ENCODE measurements at places on chromosomes 3 and 15.

DNA sequence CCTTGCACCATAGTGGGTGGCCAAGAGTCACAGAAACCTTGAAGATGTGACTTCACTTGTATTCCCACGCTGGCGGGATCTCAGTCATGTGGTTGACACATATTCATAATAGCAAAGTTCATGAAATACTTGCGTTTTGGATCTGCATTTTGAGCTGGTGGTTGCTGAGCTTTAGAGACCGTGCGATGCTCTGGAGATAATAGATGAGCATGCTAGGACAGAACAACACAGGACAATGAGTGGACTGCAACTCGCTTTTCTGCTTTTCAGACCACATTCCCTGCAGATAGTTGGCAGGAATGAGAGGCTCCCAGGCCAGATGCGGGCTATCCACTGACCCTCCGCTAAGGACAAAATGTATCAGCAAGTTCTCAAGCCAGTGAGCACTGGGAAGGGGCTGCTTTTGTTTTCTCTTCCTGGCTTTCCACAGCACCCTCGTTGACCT, 13.8 kb upstream of the STARD5 start:
- no peak for DNase-seq
- H3K27ac ChIP-seq = no peak overlapping the region

GRCh38 chr15:101618851-101619614, 33.1 kb downstream of the TM2D3 start:
- DNase-seq = no peak
- peaks cover 47% of the 10 kb centered on the region for H3K4me1 ChIP-seq
- no peak overlapping the region for H3K27ac ChIP-seq
- H3K36me3 ChIP-seq = no peaks in the 10 kb centered on the region
- H3K4me3 ChIP-seq = no peak overlapping the region
- H3K27me3 ChIP-seq = no peaks in the 10 kb centered on the region

DNA sequence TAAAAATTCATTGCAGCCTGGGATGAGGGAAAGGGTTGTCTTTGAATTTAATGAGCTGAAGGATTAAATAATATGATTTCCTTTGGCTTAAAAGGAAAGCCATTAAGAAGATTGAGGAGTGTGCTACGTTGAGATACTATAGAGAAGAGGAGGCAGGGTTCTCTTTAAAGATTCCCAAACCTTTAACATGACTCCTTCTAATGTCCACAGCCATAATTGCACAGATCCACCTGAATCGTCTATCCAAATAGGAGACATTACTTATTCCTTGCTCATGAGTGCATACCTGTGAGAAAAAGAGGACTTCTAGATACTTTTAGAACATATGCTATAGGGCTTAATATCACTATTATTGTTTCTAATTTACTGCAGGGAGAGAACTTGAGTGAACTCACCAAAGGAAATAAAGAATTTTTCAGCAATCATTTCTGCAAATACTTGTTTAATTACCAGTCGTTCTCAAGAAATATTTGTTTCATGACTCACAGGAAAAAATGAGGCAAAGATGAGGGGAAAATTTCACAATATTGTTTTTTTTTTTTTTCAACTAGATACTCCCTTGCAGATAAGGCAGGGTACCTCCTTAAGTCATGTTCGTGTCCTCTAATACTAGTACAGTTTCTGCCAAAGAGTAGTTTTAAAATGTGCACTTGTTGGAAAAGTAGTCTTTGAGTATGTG, 8.9 kb upstream of the SUCNR1 start:
- no peaks in the 10 kb centered on the region for H3K27me3 ChIP-seq
- H3K36me3 ChIP-seq = no peaks in the 10 kb centered on the region
- H3K4me3 ChIP-seq = no peak overlapping the region
- no peak overlapping the region for H3K27ac ChIP-seq
- H3K4me1 ChIP-seq = no peaks in the 10 kb centered on the region
- no peak for DNase-seq

DNA sequence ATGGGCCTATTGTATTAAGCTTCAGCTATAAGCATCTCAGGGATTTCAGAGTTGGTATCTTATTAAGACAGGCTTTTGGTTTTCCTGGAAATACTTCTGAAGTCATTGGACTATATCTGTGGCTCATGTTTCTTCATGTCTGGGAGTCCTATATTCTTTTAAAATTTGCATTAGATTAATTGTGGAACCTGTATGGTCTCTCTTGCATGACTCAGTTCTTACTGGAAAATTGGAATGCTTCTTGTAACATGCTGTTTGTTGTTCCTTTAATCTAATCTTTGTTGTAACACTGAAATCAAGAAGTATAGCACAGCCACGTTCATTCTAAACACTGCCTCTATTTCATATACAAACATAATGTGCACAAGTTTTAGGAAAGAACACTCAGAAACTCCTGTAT, 208.1 kb downstream of the RBMS3 start:
- peaks cover 7% of the 10 kb centered on the region for H3K4me1 ChIP-seq
- no peak overlapping the region for H3K27ac ChIP-seq
- DNase-seq = no peak
- peaks cover 31% of the 10 kb centered on the region for H3K36me3 ChIP-seq

DNA sequence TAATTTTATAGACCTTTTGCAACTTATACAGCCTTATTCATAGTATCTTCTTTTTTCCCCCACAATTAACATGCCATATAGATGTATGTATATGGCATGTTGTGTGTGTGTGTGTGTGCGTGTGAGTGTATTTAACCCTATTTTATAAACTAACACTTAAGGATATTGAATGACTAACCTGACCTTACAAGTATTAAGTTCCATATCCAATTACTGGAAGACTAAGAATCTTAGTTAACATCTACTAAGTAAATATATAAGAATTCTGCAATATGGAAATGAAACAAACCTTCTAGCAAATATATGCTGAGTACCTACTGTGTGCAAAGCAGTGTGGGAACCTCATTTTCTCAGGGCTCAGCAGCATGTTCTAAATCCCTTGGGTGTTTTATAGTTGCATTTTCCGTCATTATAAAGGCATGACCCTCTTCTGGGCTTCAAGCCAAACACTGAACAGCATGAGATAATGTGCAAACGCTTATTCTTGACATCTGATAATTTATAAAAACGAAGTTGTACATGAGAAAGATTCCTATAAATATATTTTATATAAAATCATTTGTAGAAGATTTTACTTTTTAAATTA, 105.5 kb downstream of the NLGN1 start:
- no peak overlapping the region for H3K4me3 ChIP-seq
- no peaks in the 10 kb centered on the region for H3K4me1 ChIP-seq
- no peaks in the 10 kb centered on the region for H3K27me3 ChIP-seq
- H3K36me3 ChIP-seq = no peaks in the 10 kb centered on the region
- H3K27ac ChIP-seq = no peak overlapping the region

DNA sequence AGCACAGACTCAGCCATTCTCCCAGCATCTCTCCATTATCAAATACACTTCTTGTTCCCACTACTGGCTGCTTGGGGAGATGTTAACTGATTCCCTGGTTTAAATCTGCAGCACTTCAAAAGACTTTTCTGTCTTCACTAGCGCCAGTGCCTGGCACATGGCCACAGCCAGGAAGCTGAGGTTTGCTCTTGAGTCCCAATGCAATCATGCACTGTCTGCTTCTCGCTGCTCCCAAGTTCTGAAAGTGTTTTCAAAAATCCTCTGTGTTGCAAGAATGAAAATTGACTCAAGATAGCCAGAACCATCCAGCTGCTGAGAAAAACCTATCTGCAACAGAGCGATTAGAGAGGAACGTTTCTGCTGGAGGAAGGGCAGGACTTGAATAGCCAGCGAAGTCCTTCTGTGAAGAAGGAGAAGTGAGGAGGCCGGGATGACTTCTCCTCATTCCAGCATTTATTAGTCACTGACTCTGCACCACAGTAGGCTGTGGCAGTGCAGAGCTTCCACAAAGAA, 358.4 kb upstream of the NR2F2 start:
- DNase-seq = no peak
- no peaks in the 10 kb centered on the region for H3K27me3 ChIP-seq
- H3K27ac ChIP-seq = no peak overlapping the region
- H3K36me3 ChIP-seq = no peaks in the 10 kb centered on the region

DNA sequence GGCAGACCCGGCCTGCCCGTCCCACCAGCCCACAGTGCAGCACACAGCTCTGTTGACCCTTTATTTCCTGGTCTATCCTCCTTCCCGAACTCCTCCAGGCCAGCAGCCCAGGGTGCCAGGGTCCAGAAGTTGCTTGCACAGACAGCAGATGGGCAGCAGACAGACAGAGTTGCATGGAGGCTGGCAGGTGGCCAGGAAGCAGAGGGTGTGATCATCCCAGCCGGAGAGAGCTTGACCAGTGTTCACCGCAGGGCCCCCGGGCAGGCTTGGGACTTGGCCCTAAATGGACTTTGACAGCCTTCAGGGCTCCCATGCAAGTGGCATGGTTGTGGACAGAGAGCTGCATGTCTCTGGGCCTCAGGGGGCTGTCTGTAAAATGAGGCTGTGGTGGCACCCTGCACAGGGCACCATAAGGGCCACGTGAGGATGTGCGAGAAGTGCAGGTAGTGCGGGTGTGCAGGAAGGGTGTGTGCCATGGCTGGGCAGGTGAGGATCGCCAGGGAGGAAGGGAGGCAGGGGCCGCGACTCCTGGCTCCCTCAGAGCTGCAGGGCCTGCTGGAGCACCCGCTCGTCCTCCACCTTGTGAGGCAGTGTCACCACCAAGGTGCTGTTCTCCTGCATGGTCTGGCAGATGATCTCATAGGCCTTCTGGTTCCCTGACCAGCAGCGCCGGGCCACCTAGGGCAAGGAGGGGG, 6.3 kb upstream of the ZXDC start:
- no peaks in the 10 kb centered on the region for H3K27me3 ChIP-seq
- H3K27ac ChIP-seq = no peak overlapping the region
- no peak overlapping the region for H3K4me3 ChIP-seq
- DNase-seq = no peak
- H3K36me3 ChIP-seq = no peaks in the 10 kb centered on the region

GRCh38 chr15:67117370-67117769, 52.0 kb downstream of the SMAD3 start:
- peaks cover 49% of the 10 kb centered on the region for H3K4me1 ChIP-seq
- H3K4me3 ChIP-seq = no peak overlapping the region
- H3K27me3 ChIP-seq = no peaks in the 10 kb centered on the region
- no peak for DNase-seq
- no peaks in the 10 kb centered on the region for H3K36me3 ChIP-seq

DNA sequence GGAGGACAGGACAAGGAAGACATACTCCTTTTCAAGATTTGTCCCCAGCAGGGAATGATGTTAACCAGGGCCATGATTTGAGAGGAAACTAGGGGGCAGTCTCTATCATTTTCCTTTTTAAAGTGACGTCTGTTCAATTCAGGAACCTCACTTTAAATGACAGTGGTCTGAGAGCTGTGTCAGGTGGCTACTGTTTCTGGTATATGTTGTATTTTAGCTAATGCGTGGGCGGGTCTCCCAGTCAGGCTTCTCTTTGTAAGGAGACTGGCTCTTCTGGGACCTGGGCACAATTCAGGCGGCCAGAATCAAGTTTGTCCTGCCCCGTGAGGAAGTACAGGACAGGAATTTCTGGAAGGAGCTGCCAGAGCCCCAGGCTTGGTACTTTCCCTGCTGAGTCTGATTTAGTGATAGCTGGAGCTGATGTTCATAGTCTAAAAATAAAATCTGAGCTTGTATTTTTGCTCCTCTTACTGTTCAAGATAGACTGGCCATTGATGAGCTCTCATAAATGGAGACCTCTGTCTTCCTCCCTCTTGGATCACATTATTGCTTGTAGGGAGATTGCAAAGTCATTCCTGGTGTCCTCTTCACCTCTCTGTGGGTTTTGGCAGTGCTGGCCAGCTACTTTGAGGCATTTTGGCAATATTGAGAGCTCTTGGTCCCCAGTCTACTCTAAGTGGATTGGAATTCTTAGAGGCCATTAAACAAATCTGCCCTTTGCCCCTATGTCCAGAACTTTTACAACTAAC, 25.6 kb downstream of the SQOR start:
- H3K27ac ChIP-seq = peak overlapping the region; percentile 56
- peaks cover 30% of the 10 kb centered on the region for H3K4me1 ChIP-seq
- no peaks in the 10 kb centered on the region for H3K27me3 ChIP-seq
- no peak for DNase-seq

GRCh38 chr3:25727316-25727715, 55.9 kb downstream of the NGLY1 start:
- no peak for DNase-seq
- H3K27me3 ChIP-seq = no peaks in the 10 kb centered on the region
- H3K4me1 ChIP-seq = no peaks in the 10 kb centered on the region
- peaks cover 71% of the 10 kb centered on the region for H3K36me3 ChIP-seq

DNA sequence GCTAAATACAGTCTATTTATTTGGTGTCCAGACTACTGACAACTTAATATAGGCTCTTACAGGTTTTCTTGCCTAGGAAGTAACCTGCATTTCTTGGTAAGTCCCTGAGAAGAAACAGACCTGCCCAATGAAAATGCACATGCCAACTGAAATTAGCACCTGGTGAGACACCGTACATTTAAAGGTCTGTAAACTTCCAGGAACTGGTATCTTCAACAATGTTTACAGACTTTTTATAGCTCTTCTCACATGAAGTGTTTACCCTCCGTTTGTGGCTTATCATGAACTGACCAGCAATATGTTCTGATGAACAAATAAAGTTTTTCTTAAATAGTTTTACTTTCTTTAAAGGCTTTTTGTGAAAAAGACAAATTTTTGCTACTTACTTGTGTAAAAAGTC, 93.3 kb downstream of the PCCB start:
- no peak for DNase-seq
- H3K4me3 ChIP-seq = no peak overlapping the region
- no peak overlapping the region for H3K27ac ChIP-seq
- H3K4me1 ChIP-seq = peaks cover 14% of the 10 kb centered on the region
- H3K27me3 ChIP-seq = no peaks in the 10 kb centered on the region
- H3K36me3 ChIP-seq = peaks cover 69% of the 10 kb centered on the region

DNA sequence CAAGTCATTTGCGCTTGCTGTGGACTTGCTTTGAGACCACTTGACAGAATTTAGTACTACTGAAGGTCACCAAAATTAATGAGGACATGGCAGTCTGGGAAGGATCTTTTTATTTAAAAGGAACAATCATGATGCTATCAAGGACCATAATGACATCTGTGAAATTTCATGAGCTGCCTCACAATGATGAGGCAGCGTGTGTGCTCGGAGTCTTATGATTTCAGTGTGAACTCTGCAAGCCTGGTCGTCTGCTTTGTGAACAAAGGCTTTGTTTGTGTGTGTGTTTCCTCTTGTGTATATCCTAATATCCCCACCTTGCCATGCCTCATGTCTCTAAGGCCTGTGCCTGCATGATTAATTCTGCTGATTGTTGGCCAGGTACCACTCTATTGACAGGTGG, 46.7 kb downstream of the RAD54L2 start:
- H3K36me3 ChIP-seq = no peaks in the 10 kb centered on the region
- no peaks in the 10 kb centered on the region for H3K27me3 ChIP-seq
- no peaks in the 10 kb centered on the region for H3K4me1 ChIP-seq
- H3K4me3 ChIP-seq = no peak overlapping the region
- no peak overlapping the region for H3K27ac ChIP-seq
- no peak for DNase-seq

GRCh38 chr3:133386876-133387275, 13.0 kb upstream of the BFSP2 start:
- H3K36me3 ChIP-seq = no peaks in the 10 kb centered on the region
- DNase-seq = no peak
- no peak overlapping the region for H3K4me3 ChIP-seq
- H3K27ac ChIP-seq = no peak overlapping the region
- H3K4me1 ChIP-seq = no peaks in the 10 kb centered on the region
